ENCODE measurements at places on chromosomes 7 and 10.

- DNase-seq: no peak
Measured at GRCh38 chr10:133336118-133336576, 549 bp downstream of the CALY start.

DNA sequence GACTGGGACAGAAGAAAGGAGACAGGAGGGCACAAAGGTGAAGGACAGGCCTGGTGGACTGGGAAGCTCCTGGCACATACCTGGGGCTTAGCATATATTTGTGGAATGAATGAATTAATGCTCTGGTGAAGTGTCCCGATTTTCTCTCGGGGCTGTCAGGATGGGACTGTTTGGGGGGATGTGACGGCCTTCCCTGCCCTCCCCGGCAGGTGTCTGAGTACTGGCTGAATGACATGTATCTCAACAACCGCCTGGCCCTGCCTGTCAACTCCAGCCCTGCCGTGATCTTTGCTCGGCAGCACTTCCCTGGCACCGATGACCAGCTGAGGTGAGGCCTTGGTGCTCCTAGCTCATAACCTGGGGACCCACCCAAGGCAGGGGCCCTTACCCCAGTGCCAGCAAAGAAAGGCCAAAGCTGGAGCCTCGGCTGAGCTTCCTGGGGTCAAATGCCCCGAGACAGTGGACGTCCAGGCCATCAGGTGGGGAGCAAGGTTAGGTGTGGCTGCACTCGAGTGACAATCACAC, 6.5 kb downstream of the CHAT start:
- no peak for DNase-seq

DNA sequence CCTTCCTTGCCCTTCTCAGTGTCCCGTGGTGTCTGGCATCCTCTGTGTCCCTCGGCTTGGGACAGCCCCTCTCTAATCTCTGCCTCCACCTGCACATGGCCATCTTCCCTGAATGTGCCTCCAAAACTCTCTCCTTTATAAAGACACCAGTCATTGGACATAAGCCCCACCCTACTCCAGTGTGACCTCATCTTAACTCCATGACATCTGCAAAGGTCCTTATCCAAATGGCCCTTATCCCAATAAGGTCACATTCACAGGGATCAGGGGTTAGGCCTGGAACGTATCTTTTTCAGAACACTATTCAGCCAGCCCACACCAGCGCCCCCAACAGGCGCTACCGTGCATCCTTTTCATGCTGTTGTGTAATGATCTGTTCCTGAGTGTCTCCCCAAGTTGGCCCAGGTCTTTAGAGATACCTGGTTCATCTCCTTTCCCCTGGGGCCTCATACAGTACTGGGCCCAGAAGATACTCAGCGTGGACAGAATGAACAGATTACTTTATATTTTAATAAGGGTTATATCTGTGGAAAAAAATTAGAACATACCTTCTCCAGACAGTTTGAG, 132.6 kb upstream of the ADAM12 start:
- no peak for DNase-seq

DNA sequence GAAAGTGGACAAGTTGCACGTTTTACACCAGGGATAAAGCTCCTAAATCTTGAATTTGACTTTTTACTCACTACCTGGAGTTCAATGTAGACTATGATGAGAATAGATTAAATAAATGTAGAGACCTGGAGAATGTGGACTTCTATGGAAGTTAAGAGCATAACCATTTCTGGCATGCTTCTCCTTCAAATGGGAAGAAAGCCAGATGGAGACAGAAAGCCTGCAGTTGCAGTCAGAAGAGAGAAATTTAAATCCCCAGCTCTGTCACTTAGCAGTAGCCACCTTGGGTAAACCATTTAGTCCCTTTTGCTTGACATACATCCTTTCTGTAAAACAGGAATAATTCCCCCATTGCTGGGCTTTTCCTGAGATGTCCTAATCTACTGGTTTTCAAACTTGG, 355.3 kb upstream of the AUTS2 start:
- DNase-seq: no peak

- no peak for DNase-seq
Measured at GRCh38 chr7:8015100-8015745, 46.6 kb downstream of the GLCCI1 start.

DNA sequence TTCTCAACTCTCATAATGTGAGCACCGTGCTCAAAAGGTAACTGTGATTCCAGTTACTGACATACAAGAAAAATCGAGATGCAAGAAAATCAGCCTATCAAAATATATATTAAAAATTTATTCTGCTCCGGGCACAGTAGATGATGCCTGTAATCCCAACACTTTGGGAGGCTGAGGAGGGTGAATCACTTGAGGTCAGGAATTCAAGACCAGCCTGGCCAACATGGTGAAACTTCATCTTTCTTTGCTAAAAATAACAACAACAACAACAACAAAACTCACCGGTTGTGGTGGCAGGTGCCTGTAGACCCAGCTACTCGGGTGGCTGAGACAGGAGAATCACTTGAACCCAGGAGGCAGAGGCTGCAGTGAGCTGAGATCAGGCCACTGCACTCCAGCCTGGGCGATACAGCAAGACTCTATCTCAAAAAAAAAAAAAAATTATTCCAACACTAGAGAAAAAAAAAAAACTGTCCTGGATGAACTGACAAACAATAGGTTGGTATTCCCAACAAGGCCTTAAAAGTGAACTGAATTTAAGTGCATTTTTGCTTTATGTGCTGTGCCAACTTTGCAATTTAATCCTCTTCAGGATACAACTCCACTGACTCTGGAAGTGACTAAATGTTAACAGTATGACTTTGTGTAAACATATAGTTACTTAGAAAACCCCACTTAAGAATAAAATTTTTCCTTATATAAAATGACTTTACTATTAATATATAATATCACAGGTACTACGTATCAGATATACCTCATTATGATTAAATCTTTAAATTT, 51.1 kb downstream of the JMJD1C start:
- DNase-seq: no peak

GRCh38 chr7:117347962-117348672, 25.3 kb upstream of the WNT2 start:
- no peak for DNase-seq
